ENCODE measurements at places on chromosomes 12 and 14.
A peak's percentile ranks its signal among the peaks of the same experiment; 100 is the strongest.

DNA sequence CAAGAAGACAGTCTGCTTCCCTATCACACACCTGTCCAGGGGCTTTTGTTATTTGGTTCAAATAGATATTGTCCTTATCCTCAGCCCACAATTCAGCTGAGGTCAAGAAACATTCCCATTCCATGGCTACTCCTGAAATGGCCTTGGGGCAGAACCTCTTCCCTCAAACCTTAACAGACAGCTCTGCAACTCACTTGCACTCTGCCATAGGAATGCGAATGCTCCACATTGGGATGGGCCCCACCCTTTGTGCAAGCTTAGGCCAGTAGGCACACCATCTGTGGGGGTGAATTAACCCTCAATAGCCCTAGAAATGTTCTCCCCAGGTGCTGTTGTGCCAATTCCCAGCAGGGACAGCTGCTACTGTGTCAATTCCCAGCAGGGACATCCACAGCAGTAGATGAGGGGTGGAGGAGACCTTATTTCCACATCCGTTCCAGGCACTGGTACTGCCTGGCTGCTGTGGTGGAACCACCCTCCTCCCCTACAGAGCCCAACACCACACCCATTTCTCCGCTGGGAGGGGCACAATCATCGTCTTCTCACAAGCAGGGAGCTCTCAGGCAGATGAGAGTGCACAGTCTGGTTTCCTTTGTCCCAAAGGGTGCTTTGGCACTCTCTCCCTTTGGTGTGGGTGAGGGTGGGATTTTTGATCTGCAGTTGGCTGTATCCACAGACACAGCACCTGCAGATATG, 42.3 kb upstream of the GLIPR1 start:
- no peak for DNase-seq

- DNase-seq = no peak
Observed at GRCh38 chr12:68450947-68451260, 118.7 kb upstream of the MDM1 start.

DNA sequence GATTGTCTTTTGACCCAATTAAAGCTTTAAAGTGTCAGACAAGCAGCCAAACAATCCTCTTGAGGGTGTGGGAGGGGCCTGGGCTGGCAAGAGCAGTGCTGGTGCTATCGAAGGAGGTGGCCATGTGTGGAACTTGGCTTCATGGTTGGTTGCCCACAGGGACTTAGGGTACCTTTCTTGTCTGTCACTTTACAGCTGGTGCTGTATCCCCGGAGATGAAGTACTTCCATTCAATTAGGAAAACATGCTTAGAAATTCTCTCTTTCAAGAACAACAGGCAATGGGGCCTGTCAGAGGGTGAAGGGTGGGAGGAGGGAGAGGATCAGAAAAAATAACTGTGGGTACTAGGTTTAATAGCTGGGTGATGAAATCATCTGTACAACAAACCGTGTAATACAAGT, 86.5 kb downstream of the DAAM1 start:
- DNase-seq = no peak

DNA sequence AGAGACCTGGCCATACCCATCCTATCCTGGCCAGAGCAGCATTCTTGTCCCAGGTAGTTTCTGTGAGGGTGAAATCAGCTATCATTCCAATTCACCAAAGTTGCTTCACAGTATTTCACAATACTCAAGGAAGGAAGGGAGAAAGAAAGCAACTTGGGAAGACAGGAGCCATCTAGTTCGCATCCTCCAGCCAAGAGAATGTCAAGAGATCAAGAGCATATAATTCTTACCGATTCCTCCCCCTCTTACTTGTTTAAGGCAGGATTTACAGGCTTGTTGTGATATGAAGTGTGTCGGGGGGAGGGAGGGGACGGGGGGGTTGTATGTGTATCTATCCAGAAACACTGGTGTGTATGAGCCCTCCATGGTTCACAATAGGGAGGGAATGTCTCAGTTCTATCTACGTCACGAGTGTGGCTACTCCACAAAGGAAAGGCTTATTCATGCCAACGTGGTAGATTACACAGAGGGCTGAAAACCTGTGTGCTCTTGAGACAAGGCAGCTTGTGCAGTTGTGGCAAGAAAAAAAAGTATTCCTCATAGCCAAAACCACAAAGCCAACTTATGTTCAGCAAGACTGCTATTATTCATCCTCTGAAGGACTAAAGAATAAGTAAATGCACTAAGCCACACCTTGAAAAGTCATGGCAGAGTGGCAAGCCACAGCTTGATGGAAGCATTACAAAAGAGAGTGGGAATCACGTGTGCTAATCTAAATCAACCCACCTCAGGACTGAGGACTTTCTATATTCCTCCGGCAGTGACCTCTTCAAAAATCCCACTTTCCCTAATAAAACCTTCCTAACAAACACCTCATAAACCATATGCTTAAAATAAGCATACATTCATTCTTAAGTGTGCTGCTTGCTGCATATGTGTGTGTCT, 35.0 kb downstream of the CORO1C start:
- DNase-seq = no peak

GRCh38 chr12:15584366-15585041, 204.7 kb downstream of the EPS8 start:
- no peak for DNase-seq

DNA sequence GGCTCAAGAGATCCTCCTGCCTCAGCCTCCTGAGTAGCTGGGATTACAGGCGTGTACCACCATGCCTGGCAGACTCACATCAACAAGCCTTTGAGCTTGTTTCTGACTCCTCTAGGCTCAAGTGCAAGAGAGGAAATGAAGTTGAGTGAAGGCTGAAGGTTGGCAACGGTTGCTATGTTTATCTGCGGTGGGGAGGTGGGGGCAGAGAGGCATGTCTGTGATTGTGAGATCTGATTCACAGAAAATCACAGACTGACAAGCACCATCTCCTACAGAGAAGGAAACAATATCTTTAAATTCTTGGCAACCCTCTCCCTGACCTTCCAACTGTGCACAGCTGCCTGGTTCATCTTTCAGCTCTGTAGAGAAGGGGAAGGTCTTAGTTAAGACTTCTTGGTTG, 22.1 kb upstream of the NINJ2 start:
- peak; percentile 68 for DNase-seq

DNA sequence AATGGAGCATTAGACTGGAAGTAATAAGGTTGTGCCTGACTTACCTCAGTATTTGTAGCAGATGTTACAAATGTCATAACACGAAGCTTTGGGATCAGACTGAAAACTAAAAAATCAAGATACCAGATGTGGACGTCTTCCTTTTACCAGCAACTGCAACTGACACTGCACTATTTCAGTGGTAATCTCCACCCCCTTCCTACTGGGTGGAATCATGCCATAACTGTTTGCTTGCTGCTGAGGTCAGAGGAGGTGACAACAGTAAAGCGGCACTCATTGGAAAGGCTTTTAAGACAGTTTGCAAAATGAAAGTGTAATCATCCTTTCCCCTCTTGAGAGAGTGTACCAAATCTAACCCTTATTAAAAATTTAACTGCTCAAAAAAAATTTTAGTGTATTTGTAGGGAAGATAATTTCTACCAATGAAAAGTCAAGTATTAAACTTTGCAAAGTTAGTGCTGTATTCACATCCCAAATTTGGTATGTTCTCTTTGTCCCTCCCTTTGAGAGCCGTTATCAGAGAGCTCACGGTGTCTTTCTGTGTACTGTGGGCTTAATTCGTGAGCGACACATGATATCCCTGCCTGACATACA, 420.7 kb downstream of the NPAS3 start:
- no peak for DNase-seq

DNA sequence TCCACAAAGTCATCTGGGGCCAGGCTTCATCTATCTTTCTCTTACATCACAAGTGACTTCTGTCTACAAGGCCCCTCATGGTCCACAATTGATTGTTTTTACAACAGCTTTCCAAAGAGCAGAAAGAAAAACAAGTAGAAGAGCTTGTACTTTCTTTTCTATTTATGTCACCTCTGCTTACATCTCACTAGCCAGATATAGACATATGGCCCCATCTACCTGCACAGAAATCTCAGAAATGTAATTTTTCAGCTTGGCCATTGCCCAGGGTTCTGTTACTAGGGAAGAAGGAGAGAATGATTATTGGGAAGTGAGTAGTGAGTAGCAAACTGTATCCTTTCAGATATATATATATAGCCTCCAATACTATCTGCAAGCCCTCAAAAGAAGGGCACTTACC, 210.5 kb upstream of the PLEKHG7 start:
- DNase-seq = no peak

GRCh38 chr14:105312973-105313372, 1.6 kb upstream of the PACS2 start:
- DNase-seq = no peak

DNA sequence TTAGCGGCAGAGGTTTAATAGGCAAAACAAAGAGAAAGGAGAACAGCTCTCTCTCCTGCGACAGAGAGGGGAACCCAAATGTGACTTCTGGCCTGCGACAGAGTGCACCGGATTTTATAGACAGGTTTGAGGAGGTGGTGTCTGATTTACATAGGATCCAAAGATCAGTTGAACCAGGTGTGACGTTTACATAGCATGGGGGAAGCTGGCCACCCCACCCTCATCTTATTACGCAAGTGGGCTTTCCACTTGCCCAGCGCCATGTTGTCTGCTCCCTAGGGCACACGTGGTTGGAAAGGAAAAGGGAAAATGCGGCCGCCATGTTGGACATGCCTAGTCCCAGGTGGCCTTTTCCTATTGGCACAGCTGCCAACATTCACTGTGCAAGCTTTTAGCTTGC, 17.4 kb downstream of the BCL2L14 start:
- DNase-seq = no peak

- no peak for DNase-seq
Observed at GRCh38 chr14:85607651-85608081, 77.7 kb downstream of the FLRT2 start.

DNA sequence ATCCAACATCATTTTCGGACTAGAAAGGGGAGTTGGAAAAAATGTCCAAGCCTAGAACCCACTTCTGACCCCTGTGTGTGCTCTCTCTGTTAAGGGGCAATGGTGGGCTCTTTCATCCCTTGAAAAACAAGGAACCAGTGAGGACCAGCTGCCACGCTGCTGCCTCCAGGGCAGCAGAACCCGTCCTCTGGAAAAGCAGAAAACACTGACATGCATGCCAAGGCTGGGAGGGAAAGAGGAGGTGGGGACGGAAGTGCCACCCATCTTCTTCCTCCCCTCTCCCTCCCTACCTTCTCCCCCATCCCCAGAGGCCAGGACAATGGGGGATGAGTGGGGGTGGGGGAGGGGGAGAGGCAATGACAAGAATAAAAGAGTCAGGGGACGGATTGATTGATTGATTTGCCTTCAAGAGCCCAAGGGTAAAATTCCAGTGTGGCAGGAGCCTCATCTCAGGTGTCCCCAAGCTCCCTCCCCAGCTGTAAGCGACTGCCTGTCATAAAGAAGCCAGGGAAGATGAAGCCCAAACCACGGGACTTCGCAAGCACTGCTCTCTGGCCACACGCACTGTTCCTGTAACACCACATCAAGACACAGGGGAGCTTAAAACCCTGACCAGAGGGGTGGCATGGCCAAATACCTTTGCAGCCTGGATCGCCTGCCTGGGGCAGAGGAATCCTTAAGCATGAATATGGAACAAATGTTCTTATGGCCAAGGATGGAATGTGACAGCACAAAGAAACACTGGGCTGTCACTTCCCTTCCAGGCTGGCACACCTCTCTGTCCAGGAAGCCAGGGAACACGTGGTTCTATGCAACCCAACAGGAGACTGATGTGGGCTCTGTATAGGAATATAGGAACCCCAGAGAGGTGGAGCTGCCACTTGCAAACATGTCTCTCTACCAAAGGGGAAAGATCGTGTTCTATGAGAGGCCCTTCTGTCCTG, 38.9 kb upstream of the BDKRB2 start:
- no peak for DNase-seq

GRCh38 chr14:100085462-100085861, 20.2 kb downstream of the EVL start:
- no peak for DNase-seq

DNA sequence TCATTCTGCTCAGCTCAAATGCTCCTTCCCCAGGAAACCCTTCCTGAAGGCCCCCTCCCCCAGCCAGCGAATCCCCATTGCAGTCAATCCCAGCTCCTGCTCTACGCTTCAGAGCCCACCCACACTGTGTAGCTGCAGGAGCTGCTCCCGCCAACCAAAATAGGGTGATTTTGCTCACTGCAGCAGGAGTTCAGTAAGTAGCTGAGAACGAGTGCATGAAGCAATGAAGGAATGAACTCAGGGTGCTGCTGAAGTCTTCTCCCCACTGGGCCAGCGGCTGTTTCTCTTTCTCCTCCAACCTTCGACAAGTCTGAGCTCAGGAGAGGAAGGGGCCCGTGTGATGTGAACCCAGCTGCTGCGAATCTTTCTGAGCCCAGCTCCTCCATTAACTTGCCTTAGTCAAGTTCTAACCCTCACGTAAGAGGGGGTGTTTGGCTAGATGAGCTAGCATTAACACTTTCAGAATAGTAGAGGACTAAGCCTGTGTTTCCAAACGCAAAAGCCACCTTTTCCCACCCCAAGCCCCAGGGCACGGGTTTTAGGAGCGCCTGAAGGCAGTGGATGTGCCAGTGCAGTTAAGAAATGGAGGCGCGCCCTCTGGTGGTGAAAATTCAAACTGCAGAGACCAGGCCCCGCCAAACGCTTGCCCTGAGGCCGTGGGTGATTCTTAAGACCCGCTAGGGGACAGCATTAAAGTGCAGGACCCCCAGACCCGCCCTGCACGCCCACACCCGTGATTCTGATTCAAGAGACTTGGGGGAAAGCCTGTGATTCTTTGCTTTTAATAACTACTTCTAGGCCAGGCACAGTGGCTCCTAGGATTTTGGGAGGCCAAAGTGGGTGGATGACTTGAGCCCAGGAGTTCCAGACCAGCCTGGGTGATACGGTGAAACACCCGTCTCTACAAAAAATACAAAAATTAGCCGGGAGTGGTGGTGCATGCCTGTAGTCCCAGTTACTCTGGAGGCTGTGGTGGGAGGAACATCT, 11.9 kb upstream of the SERPINA4 start:
- DNase-seq = peak; percentile 38

- DNase-seq = no peak
Observed at GRCh38 chr14:80636071-80636470, 305.5 kb downstream of the CEP128 start.

- no peak for DNase-seq
Observed at GRCh38 chr14:88163731-88164255, 158.9 kb downstream of the GPR65 start.

- no peak for DNase-seq
Observed at GRCh38 chr14:31268216-31268615, 60.6 kb upstream of the HECTD1 start.

- DNase-seq = no peak
Observed at GRCh38 chr14:68774771-68775613, 17.9 kb downstream of the ZFP36L1 start.

GRCh38 chr14:101991352-101991751, 27.0 kb downstream of the DYNC1H1 start:
- DNase-seq = no peak

DNA sequence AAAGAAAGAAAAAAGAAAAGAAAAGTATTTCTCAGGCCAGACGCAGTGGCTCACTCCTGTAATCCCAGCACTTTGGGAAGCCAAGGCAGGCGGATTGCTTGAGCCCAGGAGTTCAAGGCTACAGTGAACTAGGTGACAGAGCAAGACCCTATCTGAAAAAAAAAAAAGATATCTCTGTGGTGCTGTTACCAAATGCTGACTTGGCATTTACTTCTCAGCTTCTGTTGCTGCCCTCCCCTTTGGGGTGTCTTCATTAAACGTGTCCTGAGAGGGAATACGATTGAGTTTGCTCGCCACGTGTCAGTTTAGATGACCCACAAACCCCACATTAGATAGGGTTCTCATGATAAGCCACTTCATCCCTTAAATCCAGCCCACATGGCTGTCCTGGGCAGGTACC, 4.4 kb upstream of the POLR3B start:
- DNase-seq = no peak
